ENCODE measurements at places on chromosomes 12 and 14.

- DNase-seq, result no peak
Observed at GRCh38 chr12:109253913-109254544, 55.1 kb downstream of the FOXN4 start.

GRCh38 chr12:11902525-11902875 lies 168.2 kb upstream of the BCL2L14 start:
- DNase-seq, result no peak

DNA sequence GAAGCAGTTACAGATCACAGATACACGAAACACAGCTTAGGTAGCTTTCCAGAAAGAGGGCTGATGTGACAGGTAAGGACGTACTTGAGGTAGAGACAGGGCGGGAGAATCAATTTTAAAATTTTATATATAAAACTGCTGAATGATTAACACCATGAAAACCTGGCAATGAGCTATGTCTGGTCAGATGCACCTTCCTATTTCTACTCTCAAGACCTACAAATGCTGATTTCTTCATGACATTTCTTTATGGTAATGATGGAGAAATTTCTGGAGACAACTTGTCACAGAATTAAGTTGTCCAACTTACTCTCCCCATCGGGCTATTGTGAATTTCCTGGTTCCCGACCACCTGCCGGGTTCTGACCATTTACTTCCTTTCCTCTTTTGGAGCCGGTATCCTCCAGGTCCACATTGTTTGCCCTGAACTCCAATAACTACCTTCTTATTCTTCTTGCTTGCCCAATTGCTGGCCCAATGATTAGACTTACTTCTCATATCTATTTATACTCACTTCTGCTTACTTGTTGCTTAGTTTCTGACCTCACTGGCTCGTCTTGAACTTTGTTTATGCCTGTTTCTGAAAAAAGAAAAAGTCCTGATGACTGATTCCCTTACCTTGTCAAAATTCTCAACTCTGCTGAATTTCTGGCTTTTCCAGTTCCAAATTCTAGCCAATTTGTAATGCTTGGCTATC lies 12.8 kb upstream of the ATP2B1 start:
- no peak for DNase-seq

DNA sequence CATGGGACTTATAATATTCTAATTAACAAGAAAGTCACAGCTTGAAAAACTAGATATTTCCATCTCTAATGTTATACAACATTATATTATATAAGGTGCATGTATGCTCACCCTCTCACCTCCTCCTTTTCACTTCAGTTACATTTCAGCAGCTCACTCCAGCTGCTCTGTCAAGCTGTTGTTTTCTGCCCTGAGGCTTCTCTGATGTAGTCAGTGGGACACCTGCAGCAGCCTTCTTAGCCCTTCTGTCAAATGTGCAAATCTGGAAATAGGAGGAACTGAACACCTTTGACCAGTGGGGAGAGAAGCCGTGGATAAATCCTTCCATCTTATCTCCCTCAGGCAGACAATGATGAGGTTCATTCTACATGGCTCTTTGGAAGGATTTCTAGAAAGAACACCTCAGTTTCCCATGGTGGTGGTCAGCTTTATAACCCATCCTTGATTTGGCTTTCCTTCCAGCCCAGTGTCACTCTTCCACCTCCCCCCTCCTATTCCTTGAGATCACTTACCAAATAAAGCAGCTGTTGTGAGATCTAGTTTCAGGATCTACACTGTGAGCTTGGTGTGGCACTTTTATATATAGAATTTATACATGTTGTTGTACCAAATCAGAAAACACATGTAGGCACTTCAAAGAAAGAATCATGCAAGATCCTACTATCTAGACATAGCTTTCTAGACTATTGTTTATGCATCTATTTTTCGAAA lies 79.6 kb upstream of the STK38L start:
- no peak for DNase-seq

- DNase-seq, result no peak
Observed at GRCh38 chr12:1660304-1661187, 30.3 kb upstream of the ADIPOR2 start.

All from ACHN (cell line).